ENCODE measurements at places on chromosomes 4 and X.

- no peak for DNase-seq
Measured at GRCh38 chr4:2289955-2290333, 28.0 kb upstream of the MXD4 start.

DNA sequence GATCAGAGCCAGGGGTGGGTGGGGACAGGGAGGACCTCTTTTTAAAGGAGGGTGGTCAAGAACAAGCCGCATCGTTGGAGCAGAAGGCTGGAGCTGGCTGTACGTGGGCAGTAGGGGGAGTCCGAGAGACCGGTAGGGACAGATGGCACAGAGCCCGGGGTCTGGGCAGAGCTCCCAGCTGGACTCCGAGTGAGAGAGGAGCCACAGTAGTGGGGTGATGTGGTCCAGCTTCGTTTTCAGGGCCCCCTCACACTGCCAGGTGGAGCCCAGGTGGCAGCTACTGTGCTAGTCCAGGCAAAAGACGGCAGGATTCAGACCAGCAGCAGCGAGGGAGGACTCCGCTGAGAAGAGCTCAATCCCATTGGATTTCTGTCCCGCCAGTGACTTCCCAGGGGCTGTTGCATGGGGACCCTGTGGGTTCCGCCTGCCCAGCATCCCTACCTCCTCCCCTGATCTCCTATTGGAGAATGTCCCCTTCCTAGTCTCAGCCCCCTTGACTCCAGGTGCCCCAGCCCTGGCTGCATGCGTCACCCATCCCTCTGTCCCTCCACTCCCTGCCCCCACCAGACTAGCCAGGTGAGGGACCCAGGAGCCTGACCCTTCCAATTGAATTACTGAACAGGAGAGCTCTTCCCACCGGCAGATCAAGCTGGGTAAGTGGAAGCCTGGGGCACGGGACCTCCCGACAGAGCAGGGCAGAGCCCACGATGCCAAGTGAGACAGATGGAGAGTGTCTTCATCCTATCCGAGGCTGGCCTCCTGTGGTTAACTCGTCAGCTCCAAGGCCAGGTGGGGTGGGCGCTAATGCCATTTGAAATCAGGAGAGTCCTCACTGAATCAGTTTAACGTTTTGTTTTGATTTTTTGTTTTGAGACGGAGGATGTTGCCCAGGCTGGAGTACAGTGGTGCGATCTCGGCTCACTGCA, 2.9 kb downstream of the ARHGAP4 start:
- DNase-seq = no peak

DNA sequence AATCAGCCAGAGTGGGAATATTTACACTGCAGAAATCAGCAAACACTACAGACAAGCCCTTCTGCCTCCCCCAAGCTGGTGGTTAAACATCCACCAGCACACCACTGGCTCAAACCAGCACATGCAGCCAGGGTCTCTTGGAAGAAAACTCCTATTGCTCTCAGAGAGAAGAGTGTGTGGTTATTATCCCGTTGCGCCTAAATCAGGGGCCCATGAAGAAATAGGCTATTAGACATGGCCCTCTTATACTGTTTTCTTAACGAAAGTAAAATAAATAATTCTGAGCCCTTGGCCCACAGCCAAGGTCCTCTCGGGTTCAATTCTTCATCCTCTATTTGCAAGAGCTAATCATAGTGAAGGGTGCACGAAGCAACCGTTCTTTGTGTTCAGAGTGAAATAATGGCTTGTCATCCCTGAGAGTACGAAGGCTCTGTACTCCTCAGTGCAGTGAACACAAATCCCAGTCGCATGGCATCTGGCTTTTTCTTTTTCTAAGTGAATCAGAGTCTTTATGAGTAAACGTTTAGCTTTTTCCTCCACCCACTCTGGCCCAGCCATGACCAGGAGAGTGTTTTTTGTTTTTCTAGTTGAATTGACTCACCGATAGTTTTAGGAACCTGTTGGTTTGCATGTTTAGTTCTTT, 33.4 kb upstream of the RBM47 start:
- no peak for DNase-seq

DNA sequence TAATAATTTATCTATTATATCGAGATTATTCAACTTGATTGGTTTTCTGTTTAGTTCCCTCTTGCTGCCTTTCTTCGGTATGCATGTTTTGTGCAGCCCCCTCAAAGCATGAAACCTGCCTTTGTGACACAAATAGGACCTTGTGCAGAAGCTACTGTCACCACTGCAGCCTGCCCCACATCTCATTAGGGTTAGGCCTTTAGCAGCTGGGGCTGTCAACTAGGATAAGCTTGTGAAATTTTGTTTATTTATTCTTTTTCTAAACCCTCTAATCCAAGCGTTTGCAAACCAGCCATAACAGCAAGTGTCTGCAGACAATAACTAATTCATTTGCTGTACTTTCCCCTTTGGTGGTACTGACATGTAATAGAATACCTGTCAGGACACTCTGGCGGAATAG, 258.9 kb downstream of the RCHY1 start:
- no peak for DNase-seq
